ENCODE measurements at places on chromosomes 3 and 15.

DNA sequence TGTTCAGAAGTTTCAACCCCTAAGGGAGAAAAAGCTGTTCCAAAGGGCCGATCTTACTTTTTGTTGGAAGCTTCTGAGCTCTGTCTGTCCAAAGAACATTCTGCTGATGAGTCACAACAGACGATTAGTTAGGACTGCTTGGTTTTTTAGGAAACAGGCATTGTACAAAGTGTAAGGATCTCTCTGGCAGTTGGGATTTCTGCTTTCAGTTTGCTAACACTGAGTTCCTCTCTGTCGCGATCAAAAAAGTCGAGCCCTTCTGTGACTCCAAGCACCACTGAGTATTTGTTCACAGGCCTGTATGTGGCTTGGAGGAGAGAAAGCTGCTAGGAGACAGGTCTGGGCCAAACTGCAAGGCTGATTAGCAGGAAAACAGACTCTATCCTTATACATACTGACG is 91.8 kb upstream of the PFN2 start:
- no peak for DNase-seq

DNA sequence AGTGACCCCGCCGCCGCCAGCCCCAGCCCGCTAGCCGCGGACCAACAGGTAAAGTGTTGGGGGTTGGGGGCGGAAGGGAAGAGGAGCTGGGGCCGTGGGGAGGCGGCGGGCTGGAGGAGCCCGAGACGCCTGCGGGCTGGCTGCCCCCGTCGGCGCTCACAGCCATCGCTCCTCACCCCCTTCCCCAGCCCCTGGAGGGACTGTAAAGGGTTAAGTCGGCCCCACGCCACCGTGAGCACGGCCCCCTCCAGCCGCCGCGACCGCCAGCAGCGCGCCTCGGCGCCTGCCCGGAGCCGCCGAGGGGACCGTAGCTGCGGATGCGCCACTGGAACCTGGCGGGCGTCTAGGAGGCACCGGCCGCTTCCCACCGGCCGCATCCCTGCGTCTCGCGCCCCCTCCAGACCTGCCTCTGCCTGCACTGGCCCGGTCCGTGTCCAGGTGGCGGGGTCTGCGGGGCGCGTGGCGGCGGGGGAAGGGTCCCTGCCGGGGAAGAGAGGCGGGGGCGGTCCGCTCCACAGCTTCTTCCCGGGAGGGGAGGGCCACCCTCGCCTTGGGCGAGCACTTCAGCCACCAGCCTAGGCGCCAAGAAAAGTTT is 522 bp downstream of the MED12L start:
- DNase-seq: no peak

DNA sequence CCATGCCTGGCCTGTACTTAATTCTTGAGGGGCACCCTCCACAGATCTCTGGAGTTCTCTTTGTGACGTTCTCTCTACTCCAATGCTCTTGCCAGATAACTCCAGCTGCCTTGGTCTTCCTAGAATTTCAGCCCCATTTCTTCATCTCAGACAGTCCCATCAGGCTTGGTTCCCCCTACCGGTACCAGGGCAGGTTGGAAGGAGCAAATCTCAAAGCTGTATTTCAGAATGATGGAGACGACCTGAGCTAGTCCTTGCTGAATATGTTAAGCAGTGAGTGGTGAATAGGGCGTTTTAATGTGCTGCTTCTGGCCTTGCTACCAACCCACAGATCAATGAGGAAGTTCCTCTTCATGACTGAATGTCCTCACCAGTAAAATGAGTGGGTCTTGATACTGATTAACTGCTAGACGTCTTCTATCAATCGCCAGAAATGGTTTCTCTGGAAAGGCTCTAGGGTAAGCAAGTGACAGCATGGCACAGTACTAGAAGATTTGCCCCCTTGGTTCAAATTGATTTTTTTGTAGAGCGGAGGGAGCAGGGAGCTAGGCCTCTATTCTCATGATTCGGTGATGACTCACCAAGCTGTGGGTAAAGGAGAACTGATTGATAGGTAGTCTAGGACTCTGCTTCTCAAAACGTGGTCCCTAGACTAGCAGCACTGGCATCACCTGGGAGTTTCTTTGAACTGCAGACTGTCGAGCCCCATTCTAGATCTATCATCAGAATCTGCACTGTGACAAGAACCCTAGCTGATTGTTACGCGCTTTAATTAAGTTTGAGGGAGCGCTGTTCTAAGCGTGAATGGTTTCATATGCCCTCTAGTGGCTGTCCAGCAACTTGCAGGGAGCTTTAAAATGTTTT is 67.8 kb downstream of the UBP1 start:
- DNase-seq: peak; percentile 6

DNA sequence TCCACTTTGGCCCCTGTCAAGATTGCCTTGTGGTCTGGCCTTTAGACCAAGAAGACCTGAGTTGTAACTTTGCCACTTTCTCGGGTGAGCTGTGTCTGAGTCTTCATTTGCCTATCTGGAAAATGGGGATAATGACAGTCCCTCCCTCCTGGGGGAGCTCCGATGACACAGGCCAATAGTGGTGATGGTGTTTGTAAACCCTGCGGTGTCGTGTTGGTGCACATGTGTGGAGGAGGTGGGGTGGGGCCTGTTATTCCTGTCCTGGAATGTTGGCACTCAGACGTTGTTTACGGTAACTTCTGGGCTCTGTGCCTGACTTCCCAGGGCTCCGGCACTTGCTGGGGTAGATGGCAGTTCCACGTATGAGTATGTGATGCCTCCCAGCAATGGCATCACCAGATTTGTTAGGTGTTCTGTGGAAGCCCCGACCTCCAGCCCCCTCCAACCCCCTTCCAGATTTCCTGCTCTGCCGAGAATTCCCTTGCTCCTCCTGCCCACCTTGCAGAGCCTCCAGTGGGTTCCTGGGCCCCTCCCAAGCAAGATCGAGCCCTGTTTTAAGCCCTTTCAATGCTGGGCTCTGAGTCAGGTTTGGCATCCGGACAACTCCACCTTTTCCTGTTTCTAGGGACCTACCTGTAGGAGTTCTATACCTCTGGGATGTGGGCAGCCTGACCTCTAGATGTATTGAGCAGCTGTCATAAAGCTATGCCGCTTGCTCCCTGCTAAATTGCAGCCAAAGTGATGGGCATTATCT is 31.4 kb downstream of the HRH1 start:
- DNase-seq: no peak

- DNase-seq: no peak
These were observed 72.6 kb upstream of the RORA start for GRCh38 chr15:61301701-61302100.

DNA sequence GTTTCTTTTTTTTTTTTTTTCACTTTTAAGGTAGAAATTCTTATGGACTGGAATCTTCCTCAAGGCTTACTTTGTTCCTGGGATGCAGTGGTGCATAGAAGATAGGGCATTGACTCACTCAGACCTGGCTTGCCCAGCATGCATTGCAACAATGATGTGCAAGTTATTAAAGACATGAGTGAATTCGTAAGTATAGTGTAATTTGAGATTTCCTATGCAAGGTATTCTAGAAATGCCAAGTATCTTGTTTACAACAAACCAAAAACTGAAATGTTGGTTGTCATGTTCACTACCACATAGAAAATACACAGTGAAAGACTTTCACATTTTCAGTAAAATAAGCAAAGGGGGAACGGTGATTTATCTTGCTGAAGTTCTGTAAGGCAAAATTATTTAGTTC is 56.5 kb upstream of the FNDC3B start:
- no peak for DNase-seq

GRCh38 chr3:13880811-13881156 is 913 bp upstream of the WNT7A start:
- DNase-seq: no peak

GRCh38 chr3:98326945-98327344 is 26.7 kb upstream of the OR5K4 start:
- no peak for DNase-seq

DNA sequence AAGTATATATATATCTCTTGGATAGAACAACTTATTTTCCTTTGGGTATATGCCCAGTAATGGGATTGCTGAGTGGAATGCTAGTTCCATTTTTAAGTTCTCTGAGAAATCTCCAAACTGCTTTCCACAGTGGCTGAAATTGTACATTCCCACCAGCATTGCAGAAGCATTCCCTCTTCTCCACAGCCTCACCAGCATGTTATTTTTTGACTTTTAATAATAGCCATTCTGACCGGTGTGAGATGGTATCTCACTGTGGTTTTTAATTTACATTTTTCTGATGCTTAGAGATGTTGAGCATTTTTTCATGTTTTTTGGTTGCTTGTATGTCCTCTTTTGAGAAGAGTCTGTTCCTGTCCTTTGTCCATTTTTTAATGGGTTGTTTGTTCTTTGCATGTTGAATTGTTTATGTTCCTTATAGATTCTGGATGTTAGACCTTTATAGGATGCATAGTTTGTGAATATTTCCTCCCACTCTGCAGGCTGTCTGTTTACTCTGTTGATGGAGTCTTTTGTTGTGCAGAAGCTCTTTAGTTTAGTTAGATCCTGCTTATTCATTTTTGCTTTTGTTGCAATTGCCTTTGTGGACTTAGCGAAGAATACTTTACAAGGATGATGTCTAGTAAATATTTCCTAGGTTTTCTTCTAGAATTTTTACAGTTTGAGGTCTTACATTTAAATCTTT is 82.7 kb upstream of the NR2F2 start:
- no peak for DNase-seq

DNA sequence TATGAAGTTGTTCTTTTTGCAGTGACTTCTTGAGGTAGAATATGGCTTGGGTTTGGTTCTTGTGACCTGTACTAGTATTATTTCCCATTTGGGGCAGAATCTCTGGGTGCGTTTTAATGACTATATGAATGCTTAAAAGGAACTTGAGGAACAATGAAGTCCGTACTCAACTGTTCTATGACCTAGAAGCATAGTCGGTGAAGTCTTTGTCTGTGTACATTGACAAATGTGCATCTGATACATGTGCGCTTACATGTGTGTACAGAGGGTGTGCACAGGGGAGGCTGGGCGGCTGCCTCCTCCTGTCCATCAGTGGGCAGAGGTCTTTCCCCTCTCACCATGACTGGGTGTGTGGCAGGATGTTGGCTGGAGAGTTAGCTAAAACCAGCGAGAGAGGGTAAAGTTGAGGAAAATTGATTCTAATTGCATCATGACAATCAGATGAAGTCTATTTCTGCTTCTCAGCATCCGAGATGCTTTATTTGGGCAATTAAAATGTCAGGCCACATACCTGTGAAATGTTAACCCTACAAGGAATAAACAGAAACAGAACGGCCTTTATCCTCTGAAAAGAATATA is 1.0 kb upstream of the NR2F2 start:
- no peak for DNase-seq

DNA sequence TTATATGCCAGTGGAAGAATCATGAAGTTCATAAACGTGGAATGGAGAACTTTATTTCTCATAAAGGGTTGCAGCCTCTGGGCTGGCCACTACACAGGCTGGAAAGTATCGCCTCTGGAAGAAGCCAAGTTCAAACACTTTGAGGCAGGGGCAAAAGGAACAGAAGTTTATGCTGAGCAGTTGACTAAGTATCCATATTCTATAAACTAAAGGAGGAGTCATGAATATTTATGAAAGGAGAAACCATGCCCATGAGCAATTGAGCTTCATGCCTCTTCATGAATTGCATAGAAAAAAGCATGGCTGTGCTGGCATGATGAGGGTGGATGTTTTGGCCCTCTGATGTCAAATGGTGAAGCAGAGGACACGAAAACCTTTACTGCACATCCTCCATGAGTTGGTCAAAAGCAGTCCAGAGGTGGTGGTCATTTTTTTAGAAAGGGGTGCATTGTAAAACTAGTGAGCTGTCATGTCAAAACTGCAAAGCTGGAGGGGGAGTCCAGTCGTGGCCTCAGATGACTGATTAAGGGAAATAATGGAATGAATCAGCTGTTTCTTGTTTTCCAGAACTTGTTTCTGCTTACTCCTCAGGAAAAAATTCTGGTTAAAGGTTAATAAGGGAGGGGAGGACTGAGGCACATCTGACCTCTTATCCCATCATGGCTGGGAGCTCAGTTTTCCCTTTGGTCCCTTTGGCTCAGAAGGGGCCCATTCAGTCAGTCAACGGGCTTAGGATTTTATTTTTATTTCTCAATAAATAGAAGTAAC is 276.7 kb downstream of the CHL1 start:
- no peak for DNase-seq

DNA sequence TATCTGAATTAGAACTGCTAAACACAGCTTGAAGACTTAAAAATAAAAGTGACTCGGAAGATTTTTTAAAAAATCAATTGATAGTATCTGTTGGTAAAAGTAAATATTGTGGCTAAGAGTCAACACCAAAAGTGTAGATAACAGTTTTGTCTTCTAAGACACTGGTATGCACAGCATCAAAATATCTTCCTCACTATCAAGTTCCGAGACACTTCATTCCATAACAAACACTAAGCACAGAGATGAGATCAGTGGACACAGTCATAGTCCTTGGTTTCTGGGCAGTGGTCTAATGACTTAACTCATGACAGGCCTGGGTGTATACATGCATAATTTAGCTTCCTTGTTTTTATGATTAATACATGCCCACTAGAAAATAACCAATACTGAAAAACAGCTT is 63.2 kb downstream of the PXYLP1 start:
- DNase-seq: no peak

DNA sequence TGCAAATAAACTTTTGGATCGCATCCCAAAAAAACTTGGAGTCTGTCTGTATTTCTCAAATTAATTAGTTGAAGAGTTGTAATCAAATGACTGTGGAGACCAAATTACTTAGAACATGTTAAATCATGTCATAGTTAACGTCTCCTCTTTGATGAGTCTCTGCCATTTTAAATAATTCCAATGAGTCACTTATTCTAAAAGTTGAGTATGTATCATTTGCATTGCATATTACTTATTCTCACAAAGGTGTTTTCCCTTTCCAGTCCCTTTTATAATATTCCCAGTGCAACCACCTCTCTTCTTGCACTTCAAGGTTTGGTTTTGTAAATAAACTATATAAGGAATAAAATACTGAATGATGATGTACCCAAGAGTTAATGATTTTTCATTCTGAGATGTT is 36.0 kb upstream of the MBNL1 start:
- DNase-seq: no peak

DNA sequence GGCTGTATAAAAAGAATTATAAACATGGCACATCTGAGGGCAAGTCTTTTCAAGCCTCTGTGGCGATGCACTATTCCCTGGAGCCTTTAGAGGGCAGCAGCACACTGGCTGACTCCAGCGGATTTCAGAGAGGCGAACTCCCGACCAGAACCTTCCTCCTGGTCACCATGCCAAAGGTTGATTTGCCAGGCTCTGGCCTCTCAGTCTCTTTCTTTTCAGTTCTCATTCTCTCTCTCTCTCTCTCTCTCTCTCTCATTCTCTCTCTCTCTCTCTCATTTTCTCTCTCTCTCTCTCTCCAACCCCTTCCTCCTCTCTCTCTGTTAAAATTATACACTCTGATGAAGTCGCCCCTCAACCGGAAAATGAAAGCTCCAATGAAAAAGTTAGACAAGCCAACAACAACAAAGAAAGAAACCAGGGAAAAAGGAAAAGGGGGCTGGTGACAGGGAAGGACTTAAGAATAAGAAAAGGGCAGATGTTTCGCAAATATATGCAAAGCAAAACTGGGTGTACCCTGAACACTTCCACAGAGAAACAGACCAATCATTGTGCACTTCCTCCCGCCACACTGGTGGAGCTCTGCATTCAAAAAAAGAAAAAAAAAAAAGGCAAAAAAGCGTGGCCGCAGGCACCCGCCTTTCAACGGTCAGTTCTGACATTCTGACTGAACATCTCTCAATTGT is 90.2 kb downstream of the TIGIT start:
- DNase-seq: peak; percentile 18
